ENCODE measurements at places on chromosomes 4 and X.
A peak's percentile ranks its signal among the peaks of the same experiment; 100 is the strongest.

DNA sequence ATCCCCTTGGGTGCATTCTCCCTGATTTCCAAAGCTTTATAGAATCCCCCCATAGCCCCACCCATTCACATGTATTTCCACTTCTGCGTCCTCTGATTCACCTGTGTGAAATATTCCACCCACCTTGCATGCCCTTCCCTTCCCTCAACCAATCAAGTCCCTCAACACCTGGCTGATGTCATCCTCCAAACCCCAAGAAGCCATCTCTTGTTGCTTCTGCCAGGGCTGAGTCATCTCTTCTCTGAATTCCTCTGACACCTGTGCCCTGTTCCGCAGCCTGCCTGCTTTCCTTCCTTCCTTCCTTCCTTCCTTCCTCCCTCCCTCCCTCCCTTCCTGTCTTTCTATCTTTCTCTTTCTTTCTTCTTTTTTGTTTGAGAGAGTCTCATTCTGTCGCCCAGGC, 9.9 kb downstream of the CRMP1 start:
- DNase-seq: peak; percentile 10

DNA sequence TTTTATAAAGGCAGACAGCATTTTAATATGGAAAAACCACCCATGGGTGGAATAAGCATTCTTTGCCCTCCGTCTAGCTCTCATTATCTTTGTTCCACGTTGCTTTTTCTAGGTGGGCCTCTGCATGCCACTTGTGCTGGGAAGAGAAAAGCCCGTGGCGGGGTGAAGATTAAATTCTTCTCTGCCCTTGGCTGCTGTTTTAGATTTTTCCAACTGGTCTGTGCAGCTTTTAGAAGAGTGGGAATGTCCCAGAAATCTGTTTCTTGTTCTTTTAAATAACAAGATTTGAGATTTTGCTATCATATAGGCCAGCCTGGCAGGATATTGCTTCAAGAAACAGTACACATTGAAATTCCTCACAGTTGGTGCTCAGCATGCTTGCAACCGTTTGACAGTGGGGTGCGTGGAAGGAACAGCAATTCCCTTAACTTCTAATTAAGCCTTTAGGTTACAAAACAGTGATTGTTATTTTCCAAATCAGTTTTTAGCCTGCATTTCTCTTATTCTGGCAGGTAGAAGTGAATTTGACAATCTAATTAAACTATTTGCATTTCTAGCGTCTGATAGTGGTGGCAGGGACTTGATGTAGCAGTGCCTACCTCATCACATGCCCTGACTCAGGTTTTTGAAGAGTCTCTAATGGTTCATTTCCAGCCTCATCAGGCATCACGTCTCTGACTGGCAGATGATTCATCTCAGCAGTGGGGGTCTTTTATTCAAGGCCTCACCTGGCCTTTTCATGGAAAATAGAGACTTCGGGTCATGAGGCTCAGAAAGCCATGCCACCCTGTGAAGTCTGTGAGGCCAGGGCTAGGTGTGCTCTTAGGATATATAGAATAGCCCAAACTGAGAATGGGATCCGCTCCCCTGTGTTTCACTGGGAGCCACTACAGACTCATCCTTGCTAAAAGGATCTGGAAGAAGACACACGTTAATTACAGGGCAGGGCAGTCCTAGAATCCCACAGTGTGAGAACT, 50.8 kb downstream of the PPEF1 start:
- DNase-seq: no peak

- DNase-seq: peak; percentile 52
Measured at GRCh38 chr4:179605196-179605595, 2163.0 kb upstream of the AGA start.

- DNase-seq: peak; percentile 0
Measured at GRCh38 chrX:116031331-116031730, 139.2 kb upstream of the AGTR2 start.

GRCh38 chr4:104429150-104429741, 65.4 kb downstream of the CXXC4 start:
- DNase-seq: no peak

DNA sequence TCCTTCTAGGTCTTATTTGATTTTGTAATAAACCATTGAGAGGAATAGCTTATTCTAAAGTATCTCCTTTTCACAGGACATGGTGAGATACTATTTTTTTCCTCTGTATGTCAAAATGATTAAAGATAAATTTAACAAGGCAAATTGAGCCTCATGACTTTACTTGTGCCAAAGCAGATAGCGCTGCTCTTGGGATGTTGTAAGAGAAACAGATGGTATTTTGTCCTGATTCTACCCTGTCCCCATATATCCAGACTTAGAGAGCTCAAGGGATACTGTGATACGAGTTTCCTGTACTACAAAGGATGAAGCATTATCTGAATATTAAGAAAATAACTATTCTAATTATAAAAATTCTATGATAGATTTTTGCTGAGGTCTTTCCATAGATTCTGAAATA, 34.0 kb downstream of the EMCN start:
- DNase-seq: no peak

- DNase-seq: peak; percentile 1
Measured at GRCh38 chrX:39309018-39309635, 507.9 kb downstream of the MID1IP1 start.

DNA sequence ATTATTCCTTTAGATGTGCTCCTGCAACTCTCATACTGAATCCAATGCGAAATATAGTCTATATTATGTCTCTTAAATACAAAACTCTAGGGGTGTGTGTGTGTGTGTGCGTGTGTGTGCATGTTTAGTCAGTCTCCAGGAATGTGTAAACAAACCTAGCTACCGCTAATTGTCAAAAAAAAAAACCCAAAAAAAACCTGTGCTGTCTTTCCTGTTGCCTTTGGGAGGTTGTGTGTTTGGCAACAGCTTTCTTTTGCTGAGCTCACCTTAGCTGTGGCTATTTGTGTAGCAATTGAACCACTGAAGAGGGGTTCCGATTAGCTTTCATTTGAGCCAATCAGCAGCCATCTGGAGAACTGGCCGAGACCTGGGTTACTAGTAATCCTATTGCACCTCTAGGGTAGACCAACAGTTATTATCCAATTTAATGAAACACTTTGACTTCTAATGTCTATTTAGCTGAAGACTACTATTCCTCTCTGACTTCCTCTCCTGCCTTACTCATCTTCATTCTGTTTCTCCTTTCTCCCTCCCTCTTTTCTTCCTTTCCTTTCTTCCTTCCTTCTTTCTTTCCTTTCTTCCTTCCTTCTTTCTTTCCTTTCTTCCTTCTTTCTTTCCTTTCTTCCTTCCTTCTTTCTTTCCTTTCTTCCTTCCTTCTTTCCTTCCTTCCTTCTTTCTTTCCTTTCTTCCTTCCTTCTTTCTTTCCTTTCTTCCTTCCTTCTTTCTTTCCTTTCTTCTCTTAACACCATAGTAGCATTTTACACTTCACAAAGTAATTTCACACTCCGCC, 471.1 kb downstream of the GBA3 start:
- DNase-seq: peak; percentile 66

GRCh38 chrX:42477396-42477795, 300.6 kb downstream of the PPP1R2C start:
- no peak for DNase-seq

DNA sequence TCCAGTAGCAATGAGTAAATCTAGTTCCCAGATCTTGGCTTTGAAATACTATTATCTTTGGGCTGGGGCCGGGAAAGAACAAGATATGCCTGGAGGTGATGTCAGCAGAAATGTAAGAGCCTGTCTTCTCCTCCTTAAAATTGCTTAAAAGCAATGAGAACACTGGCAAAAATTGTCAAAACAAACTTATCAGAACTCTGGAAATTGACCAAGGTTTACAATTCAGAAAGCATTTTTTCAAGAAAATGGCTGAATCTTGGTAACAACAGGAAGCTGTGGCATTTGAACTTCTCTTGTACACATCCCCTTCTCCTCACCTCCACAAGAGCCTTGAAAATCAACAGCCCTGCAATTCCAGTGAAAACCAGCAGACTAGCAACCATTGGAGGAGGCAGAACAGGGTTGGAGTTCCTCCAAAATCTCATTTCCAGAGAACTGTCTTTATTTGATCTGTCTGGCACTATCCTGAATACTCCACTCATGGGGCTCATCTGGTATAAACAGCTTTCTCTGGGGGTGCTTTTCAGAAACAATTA, 13.5 kb downstream of the TIMP1 start:
- peak; percentile 13 for DNase-seq

DNA sequence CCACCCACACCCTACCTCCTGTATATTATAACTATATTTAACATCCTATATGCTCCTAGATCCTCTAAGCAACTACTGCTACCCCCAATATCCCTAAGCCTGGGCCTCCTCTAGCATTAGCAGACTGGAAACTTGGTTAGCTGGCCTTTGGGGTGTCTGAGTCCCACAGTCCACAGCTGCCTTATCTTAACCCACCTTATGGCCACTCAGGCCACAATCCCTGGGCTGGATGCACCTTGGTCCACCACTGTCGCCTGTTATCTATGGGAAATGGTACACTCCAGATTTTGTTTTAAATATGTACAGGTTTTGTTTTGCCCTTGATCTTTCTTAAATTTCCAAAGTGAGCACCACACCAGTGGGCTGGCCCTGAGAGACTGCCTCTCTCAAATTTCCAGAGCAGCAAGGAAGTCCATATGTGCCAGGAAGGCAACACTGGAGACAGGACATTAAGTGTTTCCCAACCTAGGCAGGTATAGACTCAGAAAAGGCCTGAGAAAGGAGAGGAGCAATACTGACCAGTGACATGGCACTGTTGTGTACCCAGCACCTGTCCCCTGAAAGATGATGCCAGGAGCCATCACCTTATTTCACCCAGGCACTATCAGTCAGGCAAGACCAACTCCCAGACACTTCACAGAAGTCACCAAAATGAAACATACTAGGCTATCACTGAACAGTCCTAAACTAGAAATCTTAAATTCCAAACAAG, 921 bp downstream of the PFKFB1 start:
- DNase-seq: no peak

DNA sequence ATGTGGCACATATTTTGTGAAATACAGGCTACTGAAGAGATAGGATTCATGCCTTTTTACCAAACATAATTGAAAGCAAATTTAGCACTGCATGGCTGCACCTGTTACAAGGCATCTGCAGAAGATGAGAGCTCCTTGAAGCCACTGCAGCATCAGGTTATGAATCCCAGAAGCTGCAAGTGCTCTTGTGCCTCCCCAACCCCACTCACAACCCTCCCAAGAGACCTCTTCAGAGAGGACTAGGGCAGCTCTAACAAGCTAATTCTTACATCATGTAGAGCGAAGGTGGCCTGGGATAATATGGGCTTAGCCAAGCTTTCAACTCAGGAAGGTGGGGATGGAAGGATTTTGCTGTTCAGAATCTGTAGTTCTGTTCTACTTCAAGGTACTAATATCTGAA, 27.2 kb downstream of the MFAP3L start:
- DNase-seq: no peak

DNA sequence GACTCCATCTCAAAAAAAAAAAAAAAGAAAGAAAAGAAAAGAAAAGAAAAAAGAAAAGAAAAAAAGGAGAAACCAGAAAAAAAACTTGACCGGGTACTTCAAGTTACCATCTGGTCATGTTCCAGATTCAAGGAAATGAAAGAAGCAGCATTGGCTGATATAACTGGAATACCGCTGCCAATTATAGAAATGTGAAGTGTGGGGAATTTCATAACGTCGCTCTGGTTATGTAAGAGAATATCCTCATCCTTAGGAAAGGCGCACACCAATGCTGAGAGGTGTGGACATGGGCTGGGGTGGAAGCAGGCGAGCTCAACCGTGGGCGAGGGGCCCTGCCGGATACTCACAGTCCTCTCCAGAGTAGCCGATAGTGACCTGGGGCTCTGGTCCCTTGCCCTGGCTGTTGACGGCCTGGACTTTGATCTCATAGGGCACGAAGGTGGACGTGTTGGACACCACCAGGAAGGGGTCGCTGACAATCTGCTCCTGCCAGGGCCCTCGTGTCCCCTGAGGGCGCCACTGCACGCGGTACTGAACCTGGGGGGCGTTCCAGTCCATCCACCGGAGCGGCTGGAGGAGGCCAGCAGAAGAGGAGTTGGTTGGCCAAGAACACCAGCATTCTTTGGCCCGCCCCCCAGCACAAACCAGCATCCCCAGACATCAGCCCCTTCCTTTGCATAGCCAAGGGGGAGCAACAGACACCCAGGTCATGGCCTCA, 19.5 kb downstream of the L1CAM start:
- no peak for DNase-seq

GRCh38 chrX:46324166-46324565, 221.1 kb downstream of the ZNF674 start:
- no peak for DNase-seq

DNA sequence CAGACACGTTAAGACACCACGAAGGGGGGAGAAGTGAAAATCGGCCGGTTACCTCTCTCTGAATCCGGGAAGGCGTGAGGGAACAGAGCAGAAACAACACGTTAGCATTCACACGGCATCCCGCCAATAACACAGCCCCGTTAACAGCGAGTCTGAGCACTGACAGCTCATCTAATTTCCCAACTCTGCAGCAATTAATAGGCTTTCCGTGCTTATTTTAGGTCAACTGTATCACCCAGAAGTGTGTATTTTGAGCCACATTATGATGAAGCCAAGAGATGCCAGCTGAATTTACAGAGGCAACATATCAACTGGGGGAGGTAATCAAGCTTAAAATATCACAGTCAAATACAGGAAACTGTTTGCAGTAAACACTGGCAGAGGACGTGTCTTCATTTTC, 92.6 kb downstream of the NSUN7 start:
- no peak for DNase-seq

DNA sequence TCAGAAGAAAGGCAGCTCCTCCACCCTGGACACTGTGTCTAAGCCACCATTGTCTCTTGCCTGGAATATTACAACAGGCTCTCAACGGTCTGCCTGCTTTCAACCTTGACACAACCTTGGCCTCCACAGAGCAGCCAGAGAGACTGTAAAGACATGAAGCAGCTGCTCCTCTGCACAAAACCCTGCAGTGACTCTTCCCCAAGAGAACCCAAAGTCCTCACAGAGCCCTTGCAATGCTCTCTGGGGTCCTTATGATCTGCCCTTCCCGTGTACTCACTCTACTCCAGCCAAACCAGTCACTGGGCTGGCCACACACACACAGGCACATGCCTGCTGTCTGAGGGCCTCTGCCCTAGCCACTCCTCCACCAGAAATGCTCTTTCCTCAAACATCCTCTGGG, 75.9 kb upstream of the CPEB2 start:
- DNase-seq: no peak

DNA sequence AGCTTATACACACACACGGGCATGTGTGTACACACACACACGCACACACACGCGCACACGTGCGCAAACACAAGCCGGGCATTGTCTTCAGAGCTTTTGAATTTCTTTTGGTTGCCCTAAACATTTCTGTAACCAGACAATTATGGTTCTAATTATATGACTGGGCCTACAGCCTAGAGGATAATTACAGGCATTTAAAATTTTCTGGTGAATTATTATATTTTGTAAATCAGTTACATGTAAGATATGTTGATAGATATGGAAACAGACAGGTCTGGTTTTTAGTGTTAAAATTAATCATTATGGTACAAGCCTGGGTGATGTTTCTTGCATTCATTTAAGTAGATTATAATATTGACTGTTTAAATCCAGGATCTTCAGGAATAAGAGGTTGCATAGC, 1120.5 kb downstream of the ADGRL3 start:
- DNase-seq: no peak

GRCh38 chrX:21802054-21802670, 37.3 kb upstream of the MBTPS2 start:
- DNase-seq: no peak
